Activated T-cell treated with anti-CD3 and anti-CD28 coated beads, Interleukin-2, amount 50 U/mL, for 48 hours (primary cell): ENCODE measurements at places on chromosomes 2 and 18.

DNA sequence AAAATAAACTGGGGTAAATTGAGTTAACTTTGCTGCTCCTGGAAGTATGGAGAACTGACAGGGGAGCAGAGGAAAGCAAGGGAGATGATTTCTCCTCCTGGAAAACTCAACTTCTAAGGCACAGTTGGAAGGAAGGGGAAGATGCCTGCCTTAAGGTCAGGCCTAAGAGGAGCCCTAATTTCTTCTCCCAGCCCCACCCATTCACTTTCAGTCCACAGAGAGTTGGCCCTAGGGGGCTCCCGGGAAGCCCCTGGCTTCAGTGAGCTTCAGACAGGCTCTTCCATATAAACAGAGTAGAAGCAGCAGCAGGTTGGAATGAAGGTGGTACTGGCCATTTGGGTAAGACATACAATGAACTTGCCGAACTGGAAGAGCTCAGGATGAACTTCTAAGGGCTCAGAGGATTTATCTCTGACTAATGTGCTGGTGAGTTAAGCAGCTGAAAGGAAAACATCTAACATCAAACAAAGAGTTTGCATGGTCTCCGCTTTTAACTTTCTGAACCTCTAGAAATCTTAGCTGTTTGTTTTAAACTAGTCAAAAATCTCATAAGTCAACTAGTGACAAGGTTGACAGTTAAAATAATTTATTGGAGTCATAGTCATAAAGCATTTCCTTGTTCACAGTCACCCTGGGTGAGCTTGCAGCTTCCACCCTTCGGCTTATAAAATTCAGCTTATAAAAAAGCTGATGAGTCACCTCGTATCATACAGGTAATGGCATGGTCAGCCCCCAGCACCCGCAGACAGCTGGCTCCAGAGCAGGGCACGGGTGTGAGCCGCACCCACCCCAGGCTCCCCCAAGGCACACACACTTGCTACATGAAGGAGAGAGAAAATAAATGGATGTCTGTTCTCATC, 9.8 kb downstream of the MALL start:
- DNase-seq = no peak

DNA sequence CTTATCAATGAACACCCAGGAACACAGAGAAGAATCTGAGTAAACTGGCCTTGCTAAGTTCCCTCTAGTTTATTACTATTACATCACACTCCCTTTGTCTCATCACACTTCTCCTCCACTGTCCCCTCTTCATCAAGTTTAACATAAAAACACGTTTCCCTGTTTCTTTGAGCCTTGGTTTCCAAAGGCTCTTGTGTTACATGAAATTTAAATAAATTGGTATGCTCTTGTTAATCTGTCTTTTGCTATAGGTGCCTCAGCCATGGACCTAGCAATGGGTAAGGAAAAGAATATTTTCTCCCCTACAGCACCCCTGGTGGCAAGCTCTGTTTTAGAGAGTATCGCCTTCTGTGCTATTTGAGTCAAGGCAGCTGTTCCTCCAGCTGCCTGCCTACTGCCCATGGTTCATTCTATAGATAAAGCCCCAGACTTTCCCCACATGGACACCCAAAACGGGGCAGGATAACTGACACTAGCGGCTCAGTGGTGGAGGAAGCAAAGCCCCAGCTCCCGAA, 31.8 kb downstream of the TGIF1 start:
- DNase-seq = peak; percentile 33

GRCh38 chr2:203492965-203493364, 42.1 kb downstream of the RAPH1 start:
- DNase-seq = no peak

DNA sequence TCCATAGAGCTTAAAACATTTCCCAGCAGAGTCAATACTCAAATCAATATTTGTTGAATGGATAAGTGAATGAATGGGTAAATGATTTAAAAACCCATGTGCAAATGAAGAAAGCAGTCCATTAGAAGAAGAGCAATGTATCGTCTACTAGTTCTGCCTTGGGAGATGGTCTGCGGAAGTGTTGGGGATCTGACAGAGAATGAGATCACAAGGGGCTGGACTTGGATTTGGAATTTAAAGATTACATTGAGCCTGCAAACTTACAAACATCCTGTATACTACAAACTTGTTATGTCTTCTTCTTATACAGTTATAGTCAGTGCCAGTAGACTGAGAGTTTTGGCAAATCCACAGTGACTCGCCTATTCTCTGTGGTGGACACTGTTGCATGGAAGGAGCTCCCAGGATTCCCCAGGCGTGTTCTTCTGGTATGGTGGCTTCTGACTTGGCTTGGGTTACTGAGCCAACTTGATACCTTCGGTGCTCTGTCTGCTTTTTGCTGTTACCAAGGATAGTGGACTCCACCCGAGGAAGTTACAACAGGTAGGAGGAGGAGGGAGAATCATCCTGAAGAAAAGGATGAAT, 163.3 kb upstream of the SERPINE2 start:
- DNase-seq = no peak

DNA sequence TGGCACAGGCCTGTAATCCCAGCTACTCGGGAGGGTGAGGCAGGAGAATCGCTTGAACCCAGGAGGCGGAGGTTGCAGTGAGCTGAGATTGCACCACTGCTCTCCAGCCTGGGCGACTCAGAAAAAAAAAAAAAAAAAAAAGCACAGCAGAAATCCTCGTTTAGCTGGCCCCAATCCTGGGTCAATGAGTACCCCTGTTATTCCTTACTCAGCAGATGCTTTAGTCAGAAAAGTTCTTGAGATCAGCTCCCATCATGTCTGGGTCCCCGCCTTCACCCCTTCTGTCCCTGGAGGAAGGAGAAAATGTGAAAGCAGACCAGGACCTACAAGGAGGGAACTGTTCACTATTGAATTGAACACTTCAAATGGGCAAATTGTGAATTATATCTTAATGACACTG, 16.4 kb upstream of the KCNG3 start:
- no peak for DNase-seq

DNA sequence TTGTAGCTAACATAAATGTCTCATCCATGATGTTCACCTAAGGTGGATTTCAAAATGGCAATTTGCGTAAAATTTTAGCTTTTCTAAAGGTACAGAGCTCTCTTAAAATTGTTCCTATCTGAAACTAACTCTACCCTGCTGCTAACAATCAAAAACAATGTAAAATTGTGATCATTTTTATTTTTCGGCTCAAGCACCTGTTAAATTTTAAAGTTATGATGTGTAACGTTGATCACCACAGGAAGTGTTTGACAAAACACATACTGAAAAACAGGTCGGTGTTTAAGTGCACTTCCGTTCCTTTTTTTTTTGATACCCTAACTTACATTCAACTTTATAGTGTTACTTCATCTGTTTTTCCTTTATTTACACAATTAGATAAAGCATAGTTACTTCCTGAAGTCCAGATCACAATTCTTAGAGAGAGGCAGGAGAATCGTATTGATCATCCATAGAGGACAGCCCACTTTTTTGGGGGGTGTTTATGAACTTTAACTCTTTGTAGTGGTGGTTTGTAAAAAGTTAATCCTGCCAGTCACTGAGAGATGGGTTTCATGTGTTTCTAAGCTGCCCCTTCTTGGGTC, 6.0 kb upstream of the NCK2 start:
- no peak for DNase-seq

DNA sequence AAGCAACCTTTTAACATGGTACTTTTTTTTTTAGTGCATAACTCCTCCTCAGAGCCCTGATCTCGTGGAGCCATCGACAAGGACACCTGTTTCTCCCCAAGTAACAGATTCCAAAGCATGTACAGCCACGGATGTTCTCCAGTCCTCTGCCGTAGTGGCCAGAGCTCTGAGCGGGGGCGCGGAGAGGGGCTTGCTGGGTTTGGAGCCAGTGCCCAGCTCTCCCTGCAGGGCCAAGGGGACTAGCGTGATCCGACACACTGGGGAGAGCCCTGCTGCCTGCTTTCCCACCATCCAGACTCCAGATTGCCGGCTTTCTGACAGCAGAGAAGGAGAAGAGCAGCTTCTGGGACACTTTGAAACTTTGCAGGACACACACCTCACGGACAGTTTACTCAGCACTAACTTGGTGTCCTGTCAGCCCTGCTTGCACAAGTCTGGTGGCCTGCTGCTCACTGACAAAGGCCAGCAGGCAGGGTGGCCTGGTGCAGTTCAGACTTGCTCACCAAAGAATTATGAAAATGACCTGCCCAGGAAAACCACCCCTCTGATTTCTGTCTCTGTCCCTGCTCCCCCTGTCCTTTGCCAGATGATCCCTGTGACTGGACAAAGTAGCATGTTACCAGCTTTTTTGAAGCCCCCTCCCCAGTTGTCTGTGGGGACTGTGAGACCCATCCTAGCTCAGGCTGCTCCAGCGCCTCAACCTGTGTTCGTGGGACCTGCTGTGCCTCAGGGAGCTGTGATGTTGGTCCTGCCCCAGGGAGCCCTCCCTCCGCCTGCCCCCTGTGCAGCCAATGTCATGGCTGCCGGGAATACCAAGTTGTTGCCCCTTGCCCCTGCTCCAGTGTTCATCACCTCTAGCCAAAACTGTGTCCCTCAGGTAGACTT, 4.5 kb downstream of the KLF11 start:
- no peak for DNase-seq

GRCh38 chr2:23385748-23386338, 864 bp downstream of the KLHL29 start:
- DNase-seq = peak; percentile 36

- DNase-seq = no peak
These were observed at the start of gene CIDEA for GRCh38 chr18:12254136-12254819. CIDEA (plus strand) TSS chr18:12254361; CDS start chr18:12254384, 23 bp downstream.

GRCh38 chr2:62705859-62706720, 577 bp downstream of the EHBP1 start:
- peak; percentile 21 for DNase-seq

- DNase-seq = no peak
These were observed 11.7 kb downstream of the SGPP2 start for GRCh38 chr2:222436040-222436413.

DNA sequence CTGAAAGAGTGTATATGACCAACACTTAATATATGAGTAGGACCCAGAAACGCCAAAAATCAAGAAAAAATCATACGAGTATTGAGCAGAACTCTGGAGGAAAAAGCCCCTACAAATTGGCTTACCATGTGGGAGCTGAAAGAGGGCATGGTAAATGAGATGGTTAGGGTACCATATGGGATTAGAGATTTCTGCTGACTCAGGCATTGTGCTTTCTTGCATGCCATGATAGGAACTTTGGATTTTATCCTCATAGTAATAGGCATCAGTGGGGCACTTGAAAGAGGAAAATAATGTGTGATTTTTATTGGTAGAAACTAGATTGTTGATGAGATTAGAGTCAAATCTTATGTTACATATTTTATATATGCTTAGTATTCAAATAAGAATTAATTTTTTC, 271.1 kb downstream of the CBLN2 start:
- no peak for DNase-seq

DNA sequence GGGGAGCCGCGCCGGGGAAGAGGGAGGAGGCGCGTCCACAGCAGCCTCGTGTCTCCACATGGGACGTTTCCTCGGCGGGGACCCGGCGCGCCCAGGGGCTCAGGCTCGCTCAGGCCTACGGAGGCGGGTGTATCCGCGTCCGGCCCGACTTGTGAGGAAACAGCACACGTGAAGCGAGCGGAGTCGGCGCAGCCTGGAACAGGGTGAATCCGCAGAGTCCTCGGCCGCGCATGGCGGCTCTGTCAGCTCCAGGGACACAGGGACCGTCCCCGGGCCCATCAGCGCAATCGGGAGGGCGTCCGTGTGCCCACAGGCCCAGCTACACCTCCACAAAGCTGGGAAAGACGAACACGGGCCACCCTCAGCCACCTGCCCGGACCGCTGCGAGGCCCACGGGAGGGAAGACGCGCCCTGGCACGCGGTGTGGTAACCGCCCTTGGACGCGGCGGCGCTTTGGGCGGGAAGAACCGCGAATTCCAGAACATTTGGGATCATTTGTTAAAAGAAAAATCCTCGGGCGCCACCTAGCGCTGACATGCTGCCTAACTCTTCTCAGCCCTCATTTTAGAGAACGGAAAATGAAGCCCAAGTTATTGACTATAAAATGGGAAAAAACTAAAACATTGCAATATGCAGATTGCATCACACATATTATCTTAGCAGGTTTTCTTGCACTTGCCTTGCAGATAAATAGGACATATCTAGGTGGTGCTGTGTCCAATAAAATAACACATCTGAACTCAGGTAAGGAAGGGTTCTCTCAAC, 40.4 kb downstream of the TMEM18 start:
- peak; percentile 70 for DNase-seq

- no peak for DNase-seq
These were observed 27.6 kb upstream of the ASAP2 start for GRCh38 chr2:9178904-9179571.

DNA sequence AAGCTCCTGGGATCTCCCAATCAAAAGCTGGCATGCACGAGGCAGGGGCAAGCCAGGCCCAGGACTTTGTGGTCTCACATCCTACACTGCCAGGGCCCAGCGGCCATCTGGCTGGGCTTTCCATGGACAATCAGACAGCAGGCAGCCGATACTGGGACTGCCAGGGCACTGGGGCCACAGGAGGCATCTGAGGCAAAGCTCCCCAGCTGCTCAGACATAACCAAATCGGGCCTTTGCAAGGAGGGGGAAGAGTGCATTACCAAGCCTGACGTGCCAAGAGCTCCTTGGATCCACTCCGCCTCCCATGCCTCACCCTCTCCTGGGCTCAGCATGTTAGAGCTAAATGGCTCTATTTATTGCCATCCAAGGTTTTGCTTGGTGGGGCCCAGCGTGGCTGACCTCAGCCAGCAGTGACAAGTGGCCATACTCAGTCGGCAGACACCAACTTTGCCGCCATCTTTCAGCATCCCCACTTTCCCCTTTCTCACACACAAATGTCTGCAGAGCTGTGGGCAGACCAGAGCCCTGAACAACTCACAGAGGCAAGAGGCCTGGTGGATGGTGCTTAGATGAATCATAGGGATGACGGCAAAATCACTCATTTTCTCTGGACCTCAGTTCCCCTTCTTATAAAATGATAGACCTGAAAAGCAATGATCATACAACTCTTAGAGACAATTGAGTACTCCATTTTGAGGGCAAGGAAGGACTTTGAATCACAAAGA, 200.8 kb downstream of the TTC32 start:
- DNase-seq = no peak

- DNase-seq = no peak
These were observed 141.3 kb upstream of the NOSTRIN start for GRCh38 chr2:168660870-168661862.
